Smooth muscle cell of the brain vasculature (primary cell): ENCODE measurements at places on chromosomes 3 and 15.
A peak's percentile ranks its signal among the peaks of the same experiment; 100 is the strongest.

- DNase-seq = no peak
Measured at GRCh38 chr15:69575387-69575786, 122.8 kb downstream of the RPLP1 start.

- no peak for DNase-seq
Measured at GRCh38 chr3:126983653-126984390, 907 bp downstream of the PLXNA1 start.

DNA sequence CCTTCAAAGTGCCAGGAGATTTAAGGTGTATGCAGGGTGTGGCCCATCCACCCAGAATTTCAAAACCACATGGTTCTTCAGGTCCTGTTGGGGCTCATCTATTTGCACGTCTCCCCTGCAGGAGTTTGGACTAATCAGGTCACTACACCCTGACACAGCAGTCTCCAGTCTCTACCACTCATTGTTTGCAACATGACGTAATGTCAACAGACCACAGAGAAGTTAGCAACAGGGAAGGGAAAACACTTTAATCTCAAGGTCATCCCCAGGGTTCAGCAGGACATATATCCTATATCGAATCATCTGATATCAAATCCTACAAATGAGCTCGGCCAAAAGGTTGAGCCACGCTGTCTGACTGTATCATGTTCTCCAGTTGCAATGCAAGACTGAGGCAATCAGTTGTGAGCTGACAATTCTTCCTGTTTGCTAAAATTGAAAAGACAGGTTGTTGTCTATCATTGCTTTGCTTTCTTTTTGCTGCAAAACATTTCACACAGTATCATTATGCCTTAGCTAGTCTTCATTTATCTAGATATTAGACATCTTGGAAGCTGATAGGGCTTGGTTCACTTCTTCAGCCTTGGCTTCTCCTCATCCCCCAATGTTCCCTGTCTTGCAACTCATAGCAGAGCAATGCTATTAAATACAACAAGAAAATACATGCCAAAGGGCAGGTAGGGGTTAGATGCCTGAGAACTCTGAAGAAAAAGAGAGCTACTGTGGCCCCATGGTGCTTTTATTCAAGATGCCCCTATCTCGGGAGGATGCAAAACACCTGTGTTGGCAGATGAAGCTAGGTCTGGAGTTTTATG, 13.4 kb upstream of the LEKR1 start:
- DNase-seq = no peak

DNA sequence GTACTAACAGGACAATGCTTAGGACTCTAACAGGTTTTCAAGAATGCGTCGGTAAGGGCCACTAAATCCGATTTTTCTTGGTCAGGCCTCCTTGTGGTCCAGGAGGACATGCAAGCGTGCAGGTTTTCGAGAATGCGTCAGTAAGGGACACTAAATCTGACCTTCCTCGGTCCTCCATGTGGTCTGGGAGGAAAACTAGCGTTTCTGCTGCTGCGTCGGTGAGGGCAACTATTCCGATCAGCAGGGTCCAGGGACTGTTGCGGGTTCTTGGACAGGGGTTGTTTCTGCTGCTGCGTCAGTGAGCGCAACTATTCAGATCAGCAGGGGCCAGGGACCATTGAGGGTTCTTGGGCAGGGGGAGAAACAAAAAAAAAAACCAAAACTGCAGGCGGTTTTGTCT, 7.8 kb upstream of the UBP1 start:
- DNase-seq = no peak

GRCh38 chr15:63089260-63090043, 32.2 kb upstream of the LACTB start:
- DNase-seq = no peak

DNA sequence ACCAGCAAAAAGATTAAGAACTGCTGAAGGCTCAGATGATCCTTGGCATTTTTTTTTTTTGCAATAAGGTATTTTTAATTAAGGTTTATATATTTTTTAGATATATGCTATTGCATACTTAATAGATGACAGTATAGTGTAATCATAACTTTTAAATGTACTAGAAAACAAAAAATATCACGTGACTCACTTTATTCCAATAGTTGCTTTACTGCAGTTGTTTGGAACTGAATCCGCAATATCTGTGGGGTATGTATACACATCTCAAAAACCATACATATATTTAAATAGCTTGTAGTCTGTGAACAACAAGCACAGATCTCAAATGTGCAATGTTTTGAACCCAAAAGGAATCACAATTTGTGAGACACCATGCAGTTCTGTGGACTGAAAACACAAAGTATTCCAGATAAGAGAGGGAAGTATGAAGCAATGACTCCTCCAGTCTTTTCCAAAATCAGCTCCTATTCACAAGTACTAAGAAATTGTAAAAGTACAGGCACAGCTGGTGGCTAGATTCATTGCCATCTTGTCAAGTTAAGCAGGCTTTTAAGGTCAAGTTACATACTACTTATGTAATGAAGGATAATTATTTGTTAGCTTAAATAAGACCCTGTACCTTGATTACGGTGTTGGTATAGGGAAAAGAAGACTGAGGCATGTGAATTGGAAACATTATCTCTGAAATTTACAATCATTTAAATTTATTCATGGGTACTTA, 331.1 kb downstream of the TBC1D5 start:
- DNase-seq = no peak

DNA sequence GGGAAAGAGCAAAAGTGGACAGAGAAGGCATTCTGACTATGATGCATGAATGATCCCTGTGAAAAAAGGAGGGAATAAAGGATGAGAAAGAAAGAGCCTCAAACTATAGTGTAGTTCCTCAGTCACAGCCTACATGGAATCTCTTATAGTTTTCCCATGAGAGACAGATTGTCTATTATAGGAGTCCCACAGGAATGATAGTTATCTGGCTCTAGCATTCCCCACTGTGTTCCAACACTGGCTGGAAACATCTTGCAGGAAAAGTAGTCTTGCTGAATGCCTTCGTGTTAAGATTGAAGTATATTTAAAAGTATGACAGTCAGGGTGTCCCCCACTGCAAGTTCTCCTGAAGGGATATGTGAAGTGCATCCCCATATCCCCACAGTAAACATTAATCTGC, 641.5 kb upstream of the NECTIN3 start:
- no peak for DNase-seq

DNA sequence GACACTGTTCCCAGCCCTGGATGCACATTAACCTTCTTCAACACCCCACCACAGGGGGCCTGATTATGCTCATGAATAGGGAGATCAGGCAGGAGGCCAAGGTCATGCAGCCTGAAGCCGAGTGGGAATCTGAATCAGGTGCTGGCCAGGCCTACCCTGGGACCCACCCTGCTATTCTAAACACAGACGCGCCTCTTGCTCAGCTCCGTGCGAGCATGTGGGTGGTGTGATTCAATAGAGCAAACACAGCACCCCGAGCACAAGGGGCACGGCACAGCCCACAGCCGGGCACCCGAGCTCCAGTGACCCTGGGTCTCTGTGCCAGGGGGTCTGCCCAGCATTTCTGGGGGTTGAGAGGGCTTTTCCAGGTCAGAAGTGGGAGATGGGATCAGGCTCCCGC, 24.6 kb upstream of the GRIP2 start:
- no peak for DNase-seq

DNA sequence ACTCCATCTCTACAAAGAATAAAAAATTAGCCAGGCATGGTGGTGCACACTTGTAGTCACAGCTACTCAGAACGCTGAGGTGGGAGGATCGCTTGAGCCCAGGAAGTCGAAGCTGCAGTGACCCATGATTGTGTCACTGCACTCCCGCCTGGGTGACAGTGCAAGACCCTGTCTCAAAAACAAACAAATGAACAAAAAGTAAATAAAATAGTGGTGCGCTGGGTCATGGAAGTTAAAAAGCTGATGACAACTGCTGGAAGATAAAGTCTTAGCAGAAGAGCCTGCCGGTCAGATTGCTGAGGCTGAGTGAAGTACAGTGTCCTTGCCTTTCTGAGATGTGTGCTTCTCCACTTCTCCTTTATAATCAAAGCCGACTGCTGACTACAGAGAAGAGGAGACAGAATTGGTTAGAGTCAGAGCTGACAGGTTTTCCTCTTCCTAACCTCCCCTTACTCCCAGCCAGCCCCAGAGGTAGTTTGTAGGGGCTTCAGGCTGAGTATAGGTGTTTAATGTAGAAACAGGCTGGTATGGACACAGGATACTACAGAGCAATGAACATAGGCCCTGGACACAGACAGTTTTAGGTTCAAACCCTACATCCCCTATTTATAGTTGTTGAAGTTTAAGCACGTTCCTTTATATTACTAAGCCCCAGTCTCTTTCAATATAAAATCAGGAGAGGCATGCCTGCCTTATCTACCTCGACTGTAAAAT, 17.9 kb downstream of the HCLS1 start:
- DNase-seq = no peak

- DNase-seq = no peak
Measured at GRCh38 chr3:194575484-194576210, 57.6 kb downstream of the TMEM44 start.

GRCh38 chr15:50911621-50912020, 3.1 kb downstream of the AP4E1 start:
- DNase-seq = peak; percentile 24

- no peak for DNase-seq
Measured at GRCh38 chr3:90040554-90040953, 933.1 kb downstream of the EPHA3 start.

- no peak for DNase-seq
Measured at GRCh38 chr3:4406746-4407568, 60.1 kb downstream of the SUMF1 start.
